ENCODE measurements at places on chromosomes 4 and X.

- DNase-seq, result no peak
These were observed 5.2 kb upstream of the ARX start for GRCh38 chrX:25020905-25021449.

DNA sequence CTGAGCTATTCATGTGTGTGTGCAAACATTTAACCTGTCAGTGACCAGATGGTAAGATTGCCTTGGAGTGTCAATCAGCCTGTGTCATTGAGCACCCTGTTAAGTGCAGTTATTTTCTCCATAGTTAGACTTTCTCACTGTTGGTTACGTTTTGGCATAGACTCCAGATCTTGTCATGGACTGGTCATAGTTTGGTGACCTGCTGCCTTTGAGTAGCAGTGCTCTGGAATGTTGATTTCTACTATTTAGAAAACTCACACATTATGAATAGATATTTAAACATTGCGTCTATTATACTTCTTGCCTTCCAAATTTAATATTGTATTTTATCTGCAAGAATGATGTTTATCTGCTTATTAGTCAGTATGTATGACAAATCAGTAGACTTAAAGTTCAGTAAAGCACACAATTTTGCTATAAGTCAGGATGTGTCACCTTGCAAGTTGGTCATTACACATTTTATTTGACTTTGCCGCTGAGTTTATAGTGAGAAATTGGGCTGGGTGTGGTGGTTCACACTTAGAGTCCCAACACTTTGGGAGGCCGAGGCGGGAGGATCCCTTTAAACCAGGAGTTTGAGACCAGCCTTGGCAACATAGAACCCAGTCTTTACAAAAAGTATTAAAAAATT, 42.4 kb downstream of the KIAA0232 start:
- no peak for DNase-seq

- DNase-seq, result no peak
These were observed 118.2 kb downstream of the AFAP1 start for GRCh38 chr4:7821245-7822136.

DNA sequence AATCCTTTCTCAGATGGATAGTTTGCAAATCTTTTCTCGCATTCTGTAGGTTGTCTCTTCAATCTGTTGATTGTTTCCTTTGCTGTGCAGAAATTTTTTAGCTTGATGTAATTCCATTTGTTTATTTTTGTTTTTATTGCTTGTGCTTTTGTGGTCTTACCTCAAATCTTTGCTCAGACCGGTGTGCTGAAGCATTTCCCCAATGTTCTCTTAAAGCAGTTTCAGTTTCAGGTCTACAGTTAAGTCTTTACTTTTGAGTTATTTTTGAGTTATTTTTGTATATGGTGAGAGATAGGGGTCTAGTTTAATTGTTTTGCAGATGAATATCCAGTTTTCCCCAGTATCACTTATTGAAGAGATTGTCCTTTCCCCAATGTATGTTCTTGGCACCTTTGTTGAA, 18.2 kb upstream of the SLC25A14 start:
- DNase-seq, result no peak

GRCh38 chr4:33941854-33942253, 2302.5 kb downstream of the ARAP2 start:
- DNase-seq, result no peak

Measured in T-helper 9 cell (primary cell).